M059J (cell line): ENCODE measurements at places on chromosomes 2 and 18.
A peak's percentile ranks its signal among the peaks of the same experiment; 100 is the strongest.

DNA sequence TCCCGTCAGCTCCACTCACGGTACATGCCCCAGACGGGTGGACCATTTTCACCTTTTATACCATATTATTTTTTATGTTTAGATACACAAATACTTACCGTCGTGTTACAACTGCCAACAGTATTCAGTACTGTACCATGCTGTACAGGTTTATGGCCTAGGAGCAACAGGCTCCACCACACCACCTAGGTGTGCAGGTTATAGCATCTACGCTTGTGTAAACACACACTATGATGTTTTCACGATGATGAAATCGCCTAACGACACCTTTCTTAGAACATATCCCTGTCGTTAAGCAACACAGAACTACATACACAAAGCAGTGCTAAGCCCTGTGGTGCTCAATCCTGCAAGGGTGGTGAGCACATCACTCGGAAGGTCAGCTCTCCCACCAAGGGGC lies 24.5 kb downstream of the NDUFA10 start:
- no peak for DNase-seq

GRCh38 chr18:37252854-37253393 lies 312.7 kb downstream of the CELF4 start:
- DNase-seq: no peak

DNA sequence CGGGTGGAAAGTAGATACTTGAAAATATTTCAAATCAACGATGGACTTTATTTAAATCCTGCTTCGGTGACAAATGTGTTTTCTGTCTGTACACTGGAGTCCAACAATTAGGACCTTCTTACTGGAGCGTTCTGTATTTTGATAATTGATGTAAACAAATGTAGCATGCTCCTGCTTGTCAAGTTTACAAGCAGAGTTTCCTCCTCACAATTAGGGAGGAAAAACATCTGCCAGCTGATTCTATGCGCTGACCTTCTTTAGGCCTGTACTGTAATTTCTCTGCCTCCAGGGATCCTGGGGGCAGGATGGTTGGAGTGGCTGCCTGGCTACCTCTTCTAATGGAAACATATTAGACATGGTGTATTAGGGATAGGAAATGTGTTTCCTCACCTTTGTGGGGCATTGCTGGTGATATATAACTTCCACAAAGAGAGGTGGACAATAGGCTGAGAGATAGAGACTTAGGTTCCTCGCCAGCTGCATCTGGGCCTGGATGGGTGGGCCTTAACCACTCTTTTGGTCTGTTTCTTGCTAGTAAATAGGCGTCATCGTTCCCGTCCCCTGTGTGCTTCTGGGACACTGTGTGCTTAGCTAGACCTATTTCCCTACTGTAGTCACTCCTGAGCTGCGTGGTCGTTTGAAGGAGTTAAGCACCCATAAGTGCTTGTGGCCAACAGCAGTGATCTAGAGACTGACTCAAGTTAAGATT lies 19.3 kb downstream of the GATA6 start:
- no peak for DNase-seq

- no peak for DNase-seq
Measured at GRCh38 chr18:78727057-78727739, 252.4 kb upstream of the SALL3 start.

DNA sequence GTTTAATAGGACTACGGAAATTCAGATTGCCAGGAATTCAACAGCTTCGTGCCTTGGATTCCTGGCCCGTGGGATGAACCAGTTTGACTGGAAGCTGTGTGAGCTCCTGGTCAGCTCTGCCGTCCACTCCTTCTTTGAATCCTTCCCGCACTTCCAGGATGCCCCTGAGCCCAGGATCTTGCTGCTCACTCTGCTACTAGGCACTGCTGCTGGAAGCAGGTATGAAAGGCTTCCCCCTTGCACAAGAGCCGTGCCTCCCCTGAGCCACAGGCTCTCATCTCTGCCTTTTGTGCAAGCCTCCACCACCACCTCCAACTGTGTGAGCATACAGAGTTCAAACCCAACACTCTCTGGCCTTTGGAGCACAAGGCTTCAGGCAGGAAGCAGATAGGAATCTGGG lies 34.9 kb downstream of the EN1 start:
- no peak for DNase-seq

- peak; percentile 28 for DNase-seq
Measured at GRCh38 chr2:62920070-62920469, 130.6 kb upstream of the OTX1 start.

DNA sequence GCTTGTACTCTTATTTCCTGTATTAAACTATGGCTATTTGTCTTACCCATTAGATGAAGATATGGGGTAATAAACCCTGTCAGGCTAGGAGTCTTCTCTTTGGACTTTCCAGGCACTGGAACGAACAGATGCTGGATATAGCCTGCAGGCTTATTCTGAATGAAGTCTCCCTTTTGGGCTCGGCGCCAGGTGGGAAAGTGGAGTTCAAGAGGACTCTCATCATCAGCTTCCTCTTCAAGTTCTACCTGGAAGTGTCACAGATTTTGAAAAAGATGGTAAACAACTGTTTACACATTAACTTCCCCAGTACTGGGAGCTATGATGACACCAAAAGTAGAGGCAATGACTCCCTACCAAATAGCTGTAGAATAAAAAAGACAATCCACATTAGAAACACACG lies 27.9 kb downstream of the AOX1 start:
- peak; percentile 68 for DNase-seq

DNA sequence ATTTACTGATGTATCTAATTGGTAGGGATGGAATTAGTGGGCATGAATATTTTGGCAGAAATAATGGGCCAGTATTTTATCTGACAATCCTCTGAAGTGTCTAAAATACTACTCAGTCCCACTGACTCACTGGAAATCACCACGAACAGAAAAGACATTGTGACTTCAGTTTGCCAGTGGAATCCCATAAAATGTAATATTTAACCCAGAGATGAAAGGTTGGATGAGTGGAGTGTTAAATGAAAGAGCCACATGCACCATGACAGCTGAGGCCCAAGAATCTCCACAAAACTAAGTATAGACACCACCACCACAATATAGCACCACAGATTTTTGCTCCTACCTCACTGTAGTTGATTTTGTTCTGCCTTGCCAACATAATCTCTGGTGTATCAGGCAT lies 103.9 kb downstream of the NEB start:
- no peak for DNase-seq

GRCh38 chr2:88871336-88871735 lies 179.9 kb downstream of the RPIA start:
- DNase-seq: no peak

GRCh38 chr2:118177318-118177717 lies 89.0 kb downstream of the INSIG2 start:
- DNase-seq: no peak

GRCh38 chr2:43481927-43482542 lies 113.8 kb downstream of the THADA start:
- DNase-seq: no peak

GRCh38 chr18:629269-630150 lies 27.9 kb upstream of the TYMS start:
- no peak for DNase-seq

DNA sequence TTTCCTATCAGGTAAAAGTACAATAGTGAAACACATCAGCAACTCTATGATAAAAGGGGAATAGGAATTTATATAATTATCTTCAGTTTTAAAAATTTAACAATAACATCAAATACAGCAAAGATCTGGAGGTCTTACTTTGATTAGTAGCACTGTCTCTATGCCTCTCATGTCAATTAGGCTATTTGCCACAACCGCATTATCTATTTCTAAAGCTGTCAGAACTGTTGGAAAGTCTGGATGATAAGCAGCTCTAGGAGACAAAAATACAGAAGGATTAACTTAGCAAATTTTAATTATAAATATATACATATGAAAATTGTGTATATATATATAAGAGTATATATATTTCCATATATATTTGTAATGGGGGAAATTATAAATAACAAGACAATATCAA lies 45.1 kb downstream of the SMC6 start:
- DNase-seq: no peak

GRCh38 chr2:105447476-105447875 lies 48.6 kb upstream of the FHL2 start:
- no peak for DNase-seq

DNA sequence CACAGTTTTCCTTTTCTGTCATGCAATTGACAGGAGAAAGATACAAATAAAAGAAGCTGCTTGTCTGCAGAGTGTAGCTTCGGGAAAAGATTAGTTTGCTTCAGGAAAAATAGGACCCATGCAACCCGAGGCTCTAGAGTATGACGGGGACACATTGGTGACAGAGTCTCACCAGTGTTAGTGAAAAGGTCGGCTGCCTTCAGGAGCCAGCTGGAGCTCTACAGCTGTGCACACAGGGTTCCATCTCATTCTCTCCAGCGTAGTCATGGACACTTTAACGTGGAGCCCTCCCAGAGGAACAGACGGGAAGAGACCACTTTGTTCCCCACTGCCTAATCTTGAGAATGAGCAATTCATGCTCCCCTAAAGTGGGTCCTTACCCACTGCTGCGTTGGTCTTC lies 42.9 kb downstream of the FECH start:
- DNase-seq: no peak

DNA sequence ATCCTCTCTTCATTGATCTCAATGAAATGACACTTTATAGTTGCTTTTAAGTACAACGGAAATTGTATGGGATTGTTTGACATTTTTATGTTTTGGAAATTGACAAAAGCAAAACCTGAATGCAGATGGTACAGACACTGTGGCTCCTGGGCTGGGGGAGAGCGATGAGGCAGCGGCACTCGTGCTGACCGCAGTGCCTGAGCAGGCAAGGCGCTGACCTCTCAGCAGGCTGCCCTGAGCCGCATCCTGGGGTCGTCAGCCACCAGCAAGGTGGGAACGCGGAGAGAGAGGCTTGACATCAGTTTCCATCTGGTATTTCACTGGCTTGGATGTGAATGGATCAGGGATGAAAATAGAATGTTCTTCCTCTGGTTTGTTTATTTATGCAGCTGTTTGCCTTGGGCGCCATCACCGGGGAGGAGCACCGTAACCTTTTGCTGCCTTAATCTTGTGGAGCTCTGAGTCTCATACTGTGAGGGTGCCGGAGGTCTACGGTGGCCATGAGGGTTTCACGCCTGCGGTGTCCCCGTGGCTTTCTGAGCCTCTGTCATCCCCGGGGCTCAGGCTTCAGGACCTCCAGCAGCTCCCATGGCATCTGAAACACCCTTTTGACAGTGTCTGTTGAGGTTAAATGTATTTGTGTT lies 94.8 kb upstream of the TPO start:
- no peak for DNase-seq

DNA sequence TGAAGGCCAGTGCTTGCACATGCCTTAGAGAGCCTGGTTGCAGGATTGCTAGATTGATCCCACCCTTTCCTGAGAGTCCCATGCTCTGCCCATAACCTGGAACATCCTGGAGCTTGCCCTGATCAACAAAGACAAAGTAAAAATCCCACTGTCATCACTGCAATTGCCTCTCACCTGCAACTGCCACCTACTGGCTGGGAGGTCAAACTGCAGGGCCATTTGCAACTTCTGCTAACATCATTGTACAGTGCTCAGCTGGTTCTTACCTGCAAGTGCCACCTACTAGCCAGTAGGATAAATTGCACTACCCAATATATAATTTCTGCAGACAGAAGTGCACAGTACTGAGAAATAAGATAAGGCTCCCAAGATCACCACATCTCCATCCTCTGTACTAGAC lies 947.5 kb downstream of the CPS1 start:
- no peak for DNase-seq

GRCh38 chr18:10949655-10950054 lies 199.7 kb downstream of the PIEZO2 start:
- peak; percentile 31 for DNase-seq
